ENCODE measurements at places on chromosomes 4 and X.
A peak's percentile ranks its signal among the peaks of the same experiment; 100 is the strongest.

GRCh38 chrX:86171366-86171765 is 23.1 kb downstream of the DACH2 start:
- DNase-seq, result no peak

- no peak for DNase-seq
Observed at GRCh38 chr4:109826719-109827118, 1.1 kb upstream of the RRH start.

GRCh38 chr4:128277856-128278255 is 9.8 kb downstream of the PGRMC2 start:
- DNase-seq, result no peak

DNA sequence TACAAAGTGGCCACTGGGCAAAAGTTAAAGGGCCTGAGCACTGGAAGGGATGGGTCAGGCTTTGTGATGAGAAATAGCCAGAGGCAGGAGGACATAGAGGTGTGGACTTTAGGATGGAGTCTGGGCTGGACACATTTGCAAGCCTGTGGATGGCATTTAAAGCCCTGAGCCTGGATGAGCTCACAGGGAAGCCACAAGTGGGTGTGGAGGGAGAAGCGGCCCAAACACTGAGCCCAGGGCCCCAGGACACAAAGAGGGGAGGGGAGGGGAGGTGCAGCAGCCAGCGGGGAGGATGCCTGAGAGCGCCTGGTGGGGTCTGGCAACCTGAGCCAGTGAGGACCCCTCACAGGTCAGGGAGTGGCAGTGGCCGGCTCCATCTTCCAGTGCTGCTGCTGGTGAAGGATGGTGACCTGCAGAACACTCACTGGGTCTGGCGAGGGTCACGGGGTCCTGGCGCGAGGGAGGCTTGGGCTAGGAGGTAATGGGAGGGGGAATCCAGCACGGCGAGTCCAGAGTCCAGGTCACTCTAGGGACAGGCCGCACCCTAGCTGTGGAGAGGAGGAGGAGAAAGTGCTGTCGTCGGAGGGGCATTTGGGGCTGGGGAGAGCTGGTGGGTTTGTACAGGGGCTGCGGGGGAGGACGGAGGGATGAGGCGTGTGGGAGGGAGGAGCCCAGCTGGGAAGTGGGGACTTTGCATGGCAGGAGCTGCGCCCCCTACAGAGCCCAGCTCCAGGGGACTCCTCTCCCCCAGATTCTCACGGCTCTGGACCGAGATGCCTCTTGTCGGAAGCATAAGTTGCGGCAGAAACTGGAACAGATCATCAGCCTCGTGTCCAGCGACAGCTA is 7.0 kb downstream of the LAGE3 start:
- no peak for DNase-seq

DNA sequence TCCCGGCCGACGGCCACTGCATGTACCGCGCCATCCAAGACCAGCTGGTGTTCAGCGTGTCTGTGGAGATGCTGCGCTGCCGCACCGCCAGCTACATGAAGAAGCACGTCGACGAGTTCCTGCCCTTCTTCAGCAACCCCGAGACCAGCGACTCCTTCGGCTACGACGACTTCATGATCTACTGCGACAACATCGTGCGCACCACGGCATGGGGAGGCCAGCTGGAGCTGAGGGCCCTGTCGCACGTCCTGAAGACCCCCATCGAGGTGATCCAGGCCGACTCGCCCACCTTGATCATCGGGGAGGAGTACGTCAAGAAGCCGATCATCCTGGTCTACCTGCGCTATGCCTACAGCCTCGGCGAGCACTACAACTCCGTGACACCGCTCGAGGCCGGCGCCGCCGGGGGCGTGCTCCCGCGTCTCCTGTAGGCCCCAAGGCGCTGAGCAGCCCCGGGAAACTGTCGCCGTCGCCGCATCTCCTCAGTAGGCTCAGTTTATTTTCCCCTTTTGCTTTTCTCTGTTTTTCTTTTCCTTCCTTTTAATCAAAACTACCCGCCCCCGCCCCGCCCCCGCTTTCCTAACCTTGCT is 799 bp downstream of the OTUD6A start:
- DNase-seq, result peak; percentile 64

DNA sequence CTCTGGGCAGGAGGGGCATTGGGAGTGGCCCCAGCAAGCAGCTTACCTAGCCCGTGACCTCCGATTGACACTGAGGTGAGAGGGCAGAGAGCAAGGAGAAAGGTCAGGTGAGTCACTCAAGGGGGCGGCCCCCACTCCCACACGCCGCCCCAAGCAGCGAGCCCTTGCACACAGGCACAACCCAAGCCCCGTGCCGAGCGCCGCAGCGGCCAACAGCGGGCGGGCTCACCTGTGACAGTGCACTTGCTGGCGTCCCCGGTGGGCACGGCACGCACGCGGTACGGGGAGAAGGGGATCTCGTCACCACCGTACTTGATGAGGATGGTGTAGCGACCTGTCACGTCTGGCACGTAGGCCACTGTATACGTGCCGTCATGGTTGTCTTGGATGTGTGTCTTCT is 17.2 kb downstream of the FLNA start:
- DNase-seq, result no peak

GRCh38 chr4:24842356-24842755 is 47.0 kb downstream of the SOD3 start:
- DNase-seq, result no peak

- DNase-seq, result no peak
Observed at GRCh38 chrX:46040001-46040400, 505.2 kb downstream of the ZNF674 start.

All from vagina (tissue), 2 donors.